ENCODE measurements at places on chromosomes 1 and 21. TPM values are rescaled to one million over a fixed set of nuclear protein-coding genes. Genes with fewer than 3 reads are reported as not detected.

- no peak overlapping the region for H3K27ac ChIP-seq
- no peaks in the 10 kb centered on the region for H3K4me1 ChIP-seq
- H3K27me3 ChIP-seq: peaks cover 31% of the 10 kb centered on the region
- H3K4me3 ChIP-seq: no peak overlapping the region
- no peaks in the 10 kb centered on the region for H3K36me3 ChIP-seq
Observed at GRCh38 chr21:38524168-38525153, 26.2 kb upstream of the ERG start.

GRCh38 chr1:42784946-42785693, at the start of gene TMEM269:
TMEM269 (plus strand) TSS chr1:42784991; CDS start chr1:42789894, 4,903 bp downstream.
- peaks cover 19% of the 10 kb centered on the region for H3K4me1 ChIP-seq
- no peak within 1 kb of the TSS for H3K27ac ChIP-seq
- H3K27me3 ChIP-seq: no peaks in the 10 kb centered on the region
- H3K4me3 ChIP-seq: peak within 1 kb of the TSS; percentile 65
- H3K36me3 ChIP-seq: peaks cover 21% of the 10 kb centered on the region

DNA sequence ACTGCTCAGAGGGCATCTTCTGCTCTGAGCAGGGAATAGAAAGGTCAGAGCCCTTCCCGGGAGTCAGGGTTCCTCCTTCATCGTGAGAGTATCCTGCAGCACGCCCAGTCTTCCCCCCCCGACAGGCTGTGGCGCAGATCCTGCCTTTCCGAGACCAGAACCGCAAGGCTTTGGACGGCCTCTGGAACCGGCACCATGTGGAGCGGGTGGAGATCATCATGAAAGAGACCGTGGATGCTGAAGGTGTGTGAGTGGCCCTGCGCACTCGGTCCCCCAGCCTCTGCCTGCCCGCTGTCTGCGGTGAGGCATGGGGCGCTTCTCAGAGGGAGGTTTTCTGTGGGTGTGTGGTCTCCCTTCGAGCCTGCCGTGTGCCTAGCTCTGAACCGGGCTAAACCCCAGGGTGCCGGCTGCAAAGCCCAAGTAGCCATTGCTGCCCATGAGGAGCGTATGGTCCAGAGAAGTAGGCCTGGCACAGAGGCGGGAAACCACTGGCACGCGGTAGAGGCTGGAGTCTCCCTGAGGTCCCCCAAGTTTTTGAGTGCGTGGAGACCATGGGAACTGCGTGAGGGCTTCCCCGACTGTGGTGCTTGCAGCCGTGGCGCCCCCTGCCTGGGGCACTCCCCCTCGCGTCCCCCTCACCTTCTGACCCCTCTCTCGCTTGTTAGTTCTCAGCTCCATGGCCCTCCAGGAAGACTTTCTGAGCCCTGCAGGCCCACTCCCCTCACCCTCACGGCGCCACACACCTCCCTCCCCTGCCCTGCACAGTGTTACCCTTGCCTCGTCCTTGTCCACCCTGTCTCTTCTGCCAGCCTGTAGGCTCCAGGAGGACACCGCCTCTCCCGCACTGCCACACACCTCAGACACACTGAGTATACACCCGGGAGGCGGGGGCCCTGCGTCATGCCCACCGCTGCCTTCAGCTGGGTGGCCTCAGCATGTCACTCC, 12.5 kb downstream of the H6PD start:
- peaks cover 100% of the 10 kb centered on the region for H3K4me1 ChIP-seq
- no peak for DNase-seq
- peaks cover 28% of the 10 kb centered on the region for H3K36me3 ChIP-seq
- peak overlapping the region; percentile 97 for H3K27ac ChIP-seq

DNA sequence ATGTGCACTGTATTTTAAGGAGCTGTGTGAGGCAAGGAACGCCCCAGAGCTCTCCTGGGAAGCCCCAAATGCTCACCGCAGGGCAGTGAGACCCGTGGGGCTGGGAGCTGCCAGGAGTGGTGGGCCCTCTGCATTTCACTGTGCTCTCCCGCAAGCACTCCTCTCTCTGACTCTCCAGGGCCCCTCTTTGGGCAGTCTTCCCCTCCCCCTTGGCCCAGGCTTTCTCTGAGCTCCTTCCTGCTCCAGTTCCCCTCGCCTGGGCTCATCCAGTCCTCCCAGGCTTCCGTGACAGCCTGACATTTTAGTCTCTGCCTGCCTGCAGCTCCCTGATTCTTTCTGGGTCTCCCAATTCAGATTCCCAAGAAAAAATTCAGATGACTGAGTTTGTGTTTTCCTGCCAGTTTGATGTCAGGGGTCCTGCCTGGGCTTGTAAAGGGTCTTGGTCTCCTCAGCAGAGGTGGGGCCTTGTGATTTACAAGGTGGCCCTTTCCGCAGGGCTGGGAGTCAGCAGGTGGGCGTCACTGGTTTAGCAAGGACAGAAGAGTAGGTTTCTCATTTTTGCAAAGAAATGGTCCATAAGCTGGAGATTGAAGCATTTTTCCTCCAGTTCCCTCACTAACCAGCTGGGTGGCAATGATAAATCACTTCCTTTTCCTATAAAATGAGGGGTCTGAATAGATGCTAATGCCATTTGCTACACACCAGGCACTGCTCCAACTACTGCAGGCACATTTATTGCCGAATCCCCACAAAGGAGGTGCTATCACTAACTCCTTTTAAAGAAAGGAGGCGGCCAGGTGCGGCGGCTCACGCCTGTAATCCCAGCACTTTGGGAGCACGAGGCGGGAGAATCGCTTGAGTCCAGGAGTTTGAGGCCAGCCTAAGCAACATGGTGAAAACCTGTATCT, 1.9 kb upstream of the CA6 start:
- no peak overlapping the region for H3K27ac ChIP-seq
- H3K27me3 ChIP-seq: no peaks in the 10 kb centered on the region
- peaks cover 5% of the 10 kb centered on the region for H3K4me1 ChIP-seq

The RGS4 gene
- total RNA-seq: 3.2 TPM
